Mesothelial cell of epicardium (in vitro differentiated cells): ENCODE measurements at places on chromosomes 7 and 10. TPM values are rescaled to one million over a fixed set of nuclear protein-coding genes. Genes with fewer than 3 reads are reported as not detected.

PRF1 gene
- total RNA-seq = 0.13 to 0.20 TPM in 2 of 3 replicates, not detected in the other

- DNase-seq = no peak
Observed at GRCh38 chr7:50306494-50307367, 2.2 kb downstream of the IKZF1 start.

PTPN20 gene
- total RNA-seq = not detected in 3 replicates

DNA sequence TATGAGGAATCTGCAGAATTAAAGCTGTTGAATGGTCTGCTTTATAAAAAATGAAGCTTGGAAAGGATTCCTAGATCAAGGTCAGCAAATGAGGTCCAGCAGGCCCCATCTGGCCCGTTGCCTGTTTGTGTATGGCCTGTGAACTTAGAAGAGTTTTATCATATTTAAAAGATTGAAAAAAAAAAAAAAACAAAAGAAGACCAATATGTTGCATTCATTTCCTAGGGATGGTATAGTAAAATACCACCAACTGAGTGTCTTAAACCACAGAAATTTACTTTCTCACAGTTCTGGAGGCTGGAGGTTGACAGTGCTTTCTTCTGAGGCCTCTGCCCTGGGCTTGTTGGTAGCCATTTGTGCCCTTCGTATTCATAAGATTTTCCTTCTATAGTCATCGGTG lies 109.2 kb downstream of the PPP1R3A start:
- DNase-seq = no peak

NEUROG3 gene
- not detected in 3 replicates for total RNA-seq

RBP3 gene
- not detected in 3 replicates for total RNA-seq

MEPCE gene
- total RNA-seq = 34.7 to 38.5 TPM (median 38.4 TPM) in 3 replicates

DNA sequence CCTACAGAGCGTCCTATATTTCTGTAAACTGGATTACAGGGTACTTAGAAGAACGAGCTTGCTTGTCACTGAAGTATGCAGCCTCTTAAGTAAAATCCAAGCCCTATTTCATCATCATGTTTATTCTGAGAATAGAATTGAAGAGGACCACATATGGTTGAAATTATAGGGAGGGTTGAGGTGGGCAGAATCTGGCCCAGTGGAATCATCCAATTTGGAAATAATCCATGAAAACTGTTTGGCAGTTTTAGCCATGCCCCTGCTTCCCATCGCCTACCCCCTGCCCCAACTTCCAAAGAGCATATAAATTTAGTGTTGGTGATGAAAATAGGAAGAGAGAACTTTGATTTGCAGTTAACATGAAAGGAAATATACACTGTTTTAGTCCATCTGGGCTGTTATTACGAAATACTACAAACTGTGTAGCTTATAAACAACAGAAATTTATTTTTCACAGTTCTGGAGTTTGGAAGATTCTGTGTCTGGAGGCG lies 150.4 kb downstream of the PRKG1 start:
- DNase-seq = no peak

GRCh38 chr10:646118-646524 lies 43.3 kb downstream of the DIP2C start:
- DNase-seq = no peak

ADAM12 gene
- 10.1 to 13.4 TPM (median 13.3 TPM) in 3 replicates for total RNA-seq

- DNase-seq = no peak
Observed at GRCh38 chr10:24884793-24885192, 67.6 kb downstream of the PRTFDC1 start.

GRCh38 chr7:123539871-123540270 lies 5.5 kb upstream of the IQUB start:
- DNase-seq = no peak

DNA sequence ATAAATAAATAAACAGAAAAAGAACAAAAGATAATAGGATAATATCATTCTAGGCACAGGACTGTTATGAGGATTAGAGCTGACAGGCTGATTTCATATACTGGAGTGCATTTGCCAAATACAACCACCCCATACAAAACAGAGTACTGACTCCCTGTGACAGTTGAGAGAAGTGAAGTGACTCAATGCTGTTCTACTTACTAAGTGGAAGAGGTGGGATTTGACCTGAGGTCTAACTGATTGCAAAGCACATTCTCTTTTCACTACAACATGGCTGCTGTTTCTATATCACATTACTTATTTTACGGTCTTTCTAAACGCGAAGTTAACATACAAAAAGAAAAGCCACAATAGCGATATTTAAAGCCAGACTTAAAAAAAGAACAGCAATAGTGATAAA lies 51.4 kb downstream of the ITGB1 start:
- no peak for DNase-seq

SUN3 gene
- not detected in 3 replicates for total RNA-seq

GRCh38 chr7:96212474-96212873 lies 109.4 kb downstream of the SLC25A13 start:
- no peak for DNase-seq

GRCh38 chr10:126663880-126664279 lies 6.6 kb downstream of the C10orf90 start:
- DNase-seq = no peak

FGFBP3 gene
- 3.5 to 3.7 TPM (median 3.6 TPM) in 3 replicates for total RNA-seq

DNA sequence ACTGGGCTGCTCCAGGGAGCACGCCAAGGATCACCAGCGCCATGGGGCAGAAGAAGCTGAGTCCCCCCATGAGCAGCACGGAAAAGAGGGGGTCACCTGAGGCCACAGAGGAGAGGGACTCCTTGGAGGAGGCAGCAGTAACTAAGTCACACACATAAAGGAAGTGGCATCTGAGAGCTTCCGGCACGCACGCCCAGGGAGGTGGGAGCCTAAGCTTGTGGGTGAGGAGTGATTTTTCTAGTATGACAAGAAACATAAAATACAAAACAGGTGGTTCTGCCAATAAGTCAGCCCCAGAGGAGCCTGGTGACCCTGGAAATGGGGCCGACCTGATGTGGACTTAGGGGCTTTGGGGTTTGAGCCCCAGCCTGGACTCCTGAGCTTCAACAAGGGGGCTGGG lies 60.8 kb downstream of the CARD11 start:
- no peak for DNase-seq

DNA sequence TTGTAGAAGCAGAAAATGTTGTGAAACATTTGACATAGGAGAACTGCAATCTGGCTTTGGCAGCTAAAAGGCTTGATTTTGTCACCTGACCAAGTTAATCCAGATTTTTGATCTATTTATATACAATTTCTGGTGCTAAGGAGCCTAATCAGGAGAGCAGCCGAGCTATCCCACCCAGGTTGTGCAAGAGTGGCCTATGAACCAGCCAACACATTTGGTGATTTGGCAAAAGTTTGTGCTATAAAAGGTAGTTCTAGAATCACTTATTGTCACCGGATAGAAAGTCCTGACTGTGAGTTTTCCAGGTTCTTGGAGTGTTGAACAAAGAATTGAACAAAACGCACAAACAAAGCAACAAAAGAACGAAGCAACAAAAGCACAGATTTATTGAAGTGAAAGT lies 1.4 kb upstream of the SPAM1 start:
- no peak for DNase-seq

DNA sequence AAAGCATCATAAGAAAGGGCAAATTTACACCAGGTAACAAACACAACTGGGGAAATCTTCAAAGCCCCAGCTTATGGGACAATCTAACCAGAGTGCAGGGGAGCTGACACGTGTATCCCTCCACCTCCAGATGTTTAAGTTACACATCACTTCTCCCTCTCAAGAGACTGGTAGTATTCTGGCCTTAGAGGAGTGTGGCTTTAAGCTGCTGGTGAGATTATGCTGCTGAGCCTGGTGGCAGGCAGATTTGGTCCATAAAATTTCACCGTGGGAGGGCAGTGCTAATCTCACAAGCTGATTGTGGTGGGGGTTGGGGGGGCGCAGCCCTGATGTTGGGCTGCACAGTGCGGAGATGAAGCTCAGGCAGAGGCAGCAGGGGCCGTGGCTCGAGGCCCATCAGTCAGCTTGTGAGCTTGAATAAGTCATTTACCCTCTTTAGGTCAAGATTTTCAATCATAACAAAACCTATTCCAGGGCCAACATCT lies 431.0 kb upstream of the GALNT17 start:
- DNase-seq = no peak

- no peak for DNase-seq
Observed at GRCh38 chr10:93495654-93496321, 624 bp upstream of the CEP55 start.

FAM13C gene
- 6.7 to 7.3 TPM (median 6.8 TPM) in 3 replicates for total RNA-seq
